NCI-H748 treated with DMSO at 0.1 percent for 48 hours (cell line): ENCODE measurements at places on chromosomes 12 and 14.

- no peak for DNase-seq
These were observed 2.8 kb downstream of the CKB start for GRCh38 chr14:103519837-103520212.

DNA sequence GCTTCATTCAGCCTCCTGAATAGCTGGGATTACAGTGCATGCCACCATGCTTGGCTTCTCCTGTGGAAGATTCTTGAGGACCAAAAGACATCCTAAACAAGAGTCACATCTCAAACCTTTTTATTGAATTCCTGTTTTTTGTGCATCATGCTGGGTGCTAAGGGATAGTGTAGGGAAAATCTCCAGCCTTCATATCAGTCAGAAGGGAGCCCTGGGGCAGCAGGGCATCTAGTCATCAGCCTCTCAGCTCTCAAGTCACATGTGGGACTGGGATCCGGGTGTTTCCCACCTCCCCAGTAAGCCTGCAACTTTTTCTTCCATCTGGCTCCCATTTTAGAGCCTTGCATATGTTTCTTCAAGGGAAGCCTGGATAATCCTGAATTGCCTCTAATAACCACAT lies 25.1 kb upstream of the OASL start:
- no peak for DNase-seq

GRCh38 chr14:81275305-81276072 lies 54.7 kb upstream of the GTF2A1 start:
- no peak for DNase-seq

- no peak for DNase-seq
These were observed 35.1 kb upstream of the PPP2R5E start for GRCh38 chr14:63578300-63578699.

DNA sequence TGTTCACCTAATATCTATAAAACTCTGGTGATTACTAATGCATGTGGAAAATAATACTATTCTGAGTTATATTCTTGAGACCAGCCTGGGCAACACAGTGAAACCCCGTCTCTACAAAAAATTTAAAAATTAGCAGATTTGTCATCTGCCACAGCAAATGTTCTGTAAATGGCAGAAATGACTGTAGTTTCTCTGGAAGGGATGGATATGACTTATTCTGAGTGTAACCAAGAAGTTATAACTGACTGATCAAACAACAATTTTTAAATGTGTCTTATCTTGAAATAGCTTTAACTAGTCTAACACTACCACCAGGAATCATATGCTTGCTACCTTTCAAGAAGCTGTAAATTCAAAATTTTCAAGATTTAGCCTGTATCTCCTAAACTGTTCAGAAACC lies 88.7 kb downstream of the PLBD1 start:
- DNase-seq = no peak
